Anterior cingulate cortex (tissue), 58 donors: ENCODE measurements at places on chromosomes 4 and X.

DNA sequence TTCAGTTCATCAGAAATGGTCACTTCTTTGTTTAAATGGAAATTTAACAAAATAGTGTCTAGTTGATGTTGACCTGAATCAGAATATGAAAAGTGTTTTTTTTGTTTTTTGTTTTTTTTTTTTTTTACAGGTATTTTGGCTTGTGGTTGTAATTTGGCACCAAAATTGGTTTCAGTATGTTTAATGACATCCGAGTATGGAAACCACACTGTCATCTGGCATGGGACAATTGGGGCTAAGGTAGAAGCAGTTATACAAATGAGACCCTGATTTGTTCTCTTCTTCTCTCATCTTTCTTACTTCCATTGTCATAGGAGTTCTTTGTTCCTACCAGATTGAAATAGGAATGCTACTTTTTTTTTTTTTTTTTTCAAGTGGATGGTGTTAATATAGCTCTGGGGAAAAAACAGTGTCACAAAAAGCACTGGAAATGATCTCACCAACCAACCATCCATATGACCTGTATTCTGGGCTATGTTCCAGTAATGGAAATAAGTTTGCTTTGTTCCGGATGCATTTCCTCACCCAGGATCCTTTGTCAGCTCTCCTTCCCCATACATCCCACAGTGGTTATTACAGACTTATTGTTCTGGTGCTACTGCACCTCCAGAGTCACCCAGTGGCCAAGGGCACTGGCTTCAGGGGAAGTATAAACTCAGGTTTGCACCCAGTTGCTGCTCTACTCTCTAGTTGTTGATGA lies 95.8 kb downstream of the ATXN3L start:
- no peak for DNase-seq

DNA sequence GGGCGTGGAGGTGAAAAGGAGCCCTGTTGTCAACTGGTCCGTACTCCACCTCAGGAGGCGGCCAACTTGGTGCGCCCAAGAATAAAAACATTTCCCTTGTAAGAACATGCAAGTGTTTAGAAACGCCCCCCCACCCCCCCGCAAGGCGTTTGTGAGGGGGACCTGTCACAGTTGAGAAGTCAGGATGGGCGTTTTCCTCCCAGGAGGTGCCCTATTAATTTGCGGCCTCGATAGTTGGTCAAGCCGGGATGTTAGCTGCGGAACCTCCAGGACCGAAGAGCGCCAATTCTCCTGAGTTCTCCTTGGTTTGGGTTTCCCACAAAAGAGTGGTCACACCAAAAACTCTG lies 651 bp upstream of the SAP30 start:
- DNase-seq = peak; percentile 49

DNA sequence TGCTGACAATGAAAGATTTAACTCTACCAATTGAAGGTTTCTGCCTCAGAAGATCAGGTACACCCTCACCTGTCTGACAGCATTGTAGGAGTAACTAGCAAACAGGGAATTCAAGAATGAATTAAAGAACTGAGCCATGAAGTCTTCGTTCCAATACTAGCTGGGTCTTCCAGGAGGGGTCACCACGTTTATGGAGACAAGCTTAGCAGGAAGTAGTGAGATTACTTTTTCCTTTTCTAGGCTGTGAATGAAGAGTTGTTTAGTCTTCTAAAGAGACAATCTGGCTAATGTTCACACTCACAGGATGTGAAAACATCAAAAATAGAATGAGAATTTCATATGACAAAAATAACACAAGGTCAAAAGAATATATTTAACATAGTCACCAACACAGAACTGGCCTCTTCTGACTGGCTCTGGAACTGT lies 54.9 kb downstream of the REELD1 start:
- no peak for DNase-seq

- DNase-seq = no peak
Observed at GRCh38 chrX:9745417-9746115, 20.1 kb downstream of the GPR143 start.

DNA sequence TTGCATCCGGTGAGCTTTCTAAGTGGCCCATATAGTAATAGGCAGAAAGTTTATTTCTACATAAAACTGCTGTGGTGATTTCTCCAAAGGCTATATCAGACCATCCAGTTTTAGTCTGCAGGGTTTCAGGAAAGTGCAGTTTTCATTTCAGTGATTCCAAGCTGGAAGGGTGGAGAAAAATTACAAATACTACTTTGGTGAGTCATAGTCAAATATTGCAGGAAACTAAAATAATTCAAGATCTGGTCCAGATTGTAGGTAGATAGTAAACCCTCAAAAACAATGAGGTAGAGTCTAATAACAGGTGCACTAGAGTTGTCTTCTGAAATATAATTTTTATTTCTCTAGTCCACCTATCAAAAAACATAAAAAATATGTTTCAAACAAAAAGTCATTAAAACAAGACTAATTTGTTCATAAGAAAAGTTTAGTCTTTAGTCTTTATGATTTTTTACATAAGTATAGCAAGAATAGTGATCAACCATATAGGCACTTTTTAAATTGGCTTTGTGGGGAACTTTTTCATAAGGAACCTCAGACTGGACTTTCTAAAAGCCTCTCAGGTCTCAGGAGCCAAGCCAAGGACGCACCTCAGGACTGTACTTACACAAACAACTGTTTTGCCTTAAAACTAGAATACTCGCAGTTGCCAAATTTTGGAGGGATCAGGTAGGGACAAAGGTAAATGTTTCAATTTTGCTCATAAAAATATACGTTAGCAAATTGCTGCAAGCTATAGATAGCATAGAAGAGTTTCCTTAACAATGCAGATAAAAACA lies 101.8 kb upstream of the TLR3 start:
- no peak for DNase-seq

GRCh38 chr4:52566136-52567031 lies 92.7 kb downstream of the USP46 start:
- DNase-seq = no peak

- peak; percentile 23 for DNase-seq
Observed at GRCh38 chrX:49879656-49880277, 483 bp downstream of the USP27X start.

DNA sequence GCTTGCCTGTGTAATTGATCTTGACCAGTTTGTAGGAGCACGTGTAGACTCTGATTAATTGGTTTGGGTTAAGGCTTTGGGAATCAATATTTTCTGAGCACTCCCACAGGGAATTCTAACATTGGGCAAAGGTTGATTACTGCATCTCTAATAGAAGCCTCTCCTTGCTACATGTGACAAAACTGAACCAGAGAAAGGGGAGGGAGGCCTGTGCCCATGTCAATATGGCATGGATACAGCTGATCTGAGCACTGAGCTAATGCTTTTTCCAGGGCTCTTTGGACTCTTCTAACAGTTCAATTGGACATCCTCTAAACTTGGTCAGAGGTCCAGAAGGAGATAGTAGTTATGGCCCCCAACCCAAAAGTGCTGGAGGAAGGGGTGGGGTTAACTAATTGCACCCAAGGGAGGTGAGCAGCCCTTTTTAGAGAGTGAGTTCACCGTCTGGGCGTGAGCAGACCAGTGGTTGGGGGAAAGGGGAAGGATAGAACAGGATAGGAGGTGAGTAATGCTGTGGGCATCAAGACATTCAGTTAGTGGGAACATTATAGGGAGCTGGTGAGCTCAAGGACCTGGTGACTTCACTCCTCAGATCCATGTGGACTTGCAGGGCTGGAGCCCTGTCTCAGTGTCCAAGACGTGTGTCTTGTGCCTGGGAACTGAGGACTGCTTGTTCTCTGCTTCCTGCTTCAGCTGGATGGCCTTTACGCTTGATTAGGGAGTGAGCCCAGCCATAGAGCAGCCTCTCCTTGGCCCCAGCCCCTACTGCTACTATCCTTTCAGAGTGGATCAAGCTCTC lies 22.8 kb downstream of the MSN start:
- DNase-seq = no peak

DNA sequence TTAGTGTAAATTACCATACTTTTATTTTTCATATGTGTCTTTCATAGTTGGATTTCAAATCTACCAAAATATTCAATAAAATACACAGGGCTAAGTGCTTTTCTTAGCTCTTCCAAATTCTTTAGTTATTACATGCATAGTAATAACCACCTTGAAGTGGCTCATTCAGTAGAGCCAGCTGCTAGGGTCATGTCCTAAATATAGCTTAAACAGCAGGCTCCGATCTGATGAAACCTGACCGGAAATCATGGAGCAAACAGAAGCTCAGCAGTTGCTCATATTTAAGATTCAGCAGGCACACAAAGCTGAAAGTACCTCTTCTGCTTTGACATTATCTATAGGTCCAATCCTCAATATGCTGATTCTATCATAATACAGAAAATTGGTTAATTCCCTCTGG lies 1470.4 kb downstream of the ADGRL3 start:
- no peak for DNase-seq

DNA sequence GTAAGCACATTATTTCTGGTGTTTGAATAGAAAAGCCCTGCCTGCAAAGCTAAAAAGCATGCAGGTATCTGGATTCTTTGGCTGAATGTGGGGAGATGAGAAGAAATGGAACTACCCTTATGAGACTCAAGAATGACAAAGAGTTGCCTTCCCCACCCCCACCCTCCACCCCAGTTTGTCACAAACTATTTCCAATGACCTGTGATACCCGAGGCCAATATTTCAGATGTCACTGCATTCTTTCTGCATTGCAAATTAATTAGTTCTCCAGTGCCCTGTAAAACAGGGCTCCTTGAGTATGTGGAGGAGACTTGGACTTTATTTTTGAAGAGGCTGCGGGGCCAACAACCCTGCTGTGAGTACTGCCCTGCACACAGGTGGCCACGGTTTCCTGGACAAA lies 116.4 kb downstream of the ZNF827 start:
- DNase-seq = no peak

DNA sequence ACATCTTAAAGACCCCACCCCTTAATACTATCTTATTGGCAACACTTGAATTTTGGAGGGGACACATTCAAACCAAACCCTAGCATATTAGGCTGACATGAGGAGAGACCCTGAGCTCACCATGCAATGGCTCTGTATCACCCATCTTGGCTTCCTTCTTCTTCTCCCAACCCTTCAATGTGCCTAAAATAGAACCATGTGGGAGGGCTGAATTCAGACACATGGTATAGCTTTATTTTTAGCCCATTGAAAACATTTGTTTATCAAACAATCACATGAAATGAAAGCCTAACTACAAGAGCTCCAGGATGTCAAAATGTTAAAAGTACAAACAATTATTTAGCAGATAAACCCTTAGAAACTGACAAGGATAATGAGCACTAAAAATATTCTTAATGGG lies 81.6 kb downstream of the RASL11B start:
- DNase-seq = no peak

DNA sequence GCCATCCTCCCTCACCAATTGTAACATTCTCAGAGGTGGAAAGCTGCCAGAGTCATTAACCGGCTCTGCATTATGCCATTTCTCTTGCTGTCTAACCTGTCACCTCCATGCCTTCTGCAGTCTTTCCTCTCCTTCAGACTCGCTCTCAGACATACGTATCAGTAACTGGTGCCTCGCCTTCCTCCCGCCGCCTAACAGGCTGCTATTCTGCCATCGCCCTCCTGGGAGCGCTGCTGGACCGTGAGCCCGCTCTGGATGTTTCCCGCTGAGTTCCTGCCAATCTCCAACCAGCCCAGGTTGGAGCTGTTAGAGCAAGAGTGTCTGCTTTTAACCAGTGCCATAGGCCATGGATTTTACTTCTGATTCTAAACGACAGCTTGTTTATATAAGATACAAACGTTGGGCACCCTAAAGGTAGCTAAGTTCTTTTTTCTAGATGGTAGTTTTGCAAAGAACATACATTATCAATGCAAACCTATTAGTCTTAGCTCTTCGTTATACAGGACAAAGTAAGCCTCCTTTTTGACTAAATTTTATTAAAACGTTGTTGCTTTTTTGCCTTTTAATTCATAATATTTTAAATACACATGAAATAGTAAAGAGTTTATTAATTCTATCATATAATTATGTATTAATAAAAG lies 59.5 kb upstream of the NEIL3 start:
- DNase-seq = peak; percentile 17

DNA sequence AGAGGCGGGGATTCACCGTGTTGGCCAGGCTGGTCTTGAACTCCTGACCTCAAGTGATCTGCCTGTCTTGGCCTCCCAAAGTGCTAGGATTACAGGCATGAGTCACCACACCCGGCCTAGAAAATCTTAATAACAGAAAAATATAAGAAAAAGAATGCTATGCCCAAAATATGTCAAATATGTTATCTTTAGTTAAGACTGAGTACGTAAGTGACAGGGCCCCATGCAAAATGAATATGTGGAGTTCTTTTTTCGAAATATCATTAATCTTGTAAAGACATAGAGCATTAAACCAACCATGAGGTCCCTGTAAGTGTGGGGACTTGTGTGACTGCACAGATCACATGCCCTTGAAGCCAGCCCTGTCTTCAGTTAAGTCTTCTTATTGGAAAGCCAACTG lies 8.9 kb upstream of the ZNF518B start:
- no peak for DNase-seq

- DNase-seq = no peak
Observed at GRCh38 chr4:150962245-150962644, 52.8 kb downstream of the LRBA start.

GRCh38 chrX:111098874-111099273 lies 2.9 kb downstream of the PAK3 start:
- DNase-seq = no peak

DNA sequence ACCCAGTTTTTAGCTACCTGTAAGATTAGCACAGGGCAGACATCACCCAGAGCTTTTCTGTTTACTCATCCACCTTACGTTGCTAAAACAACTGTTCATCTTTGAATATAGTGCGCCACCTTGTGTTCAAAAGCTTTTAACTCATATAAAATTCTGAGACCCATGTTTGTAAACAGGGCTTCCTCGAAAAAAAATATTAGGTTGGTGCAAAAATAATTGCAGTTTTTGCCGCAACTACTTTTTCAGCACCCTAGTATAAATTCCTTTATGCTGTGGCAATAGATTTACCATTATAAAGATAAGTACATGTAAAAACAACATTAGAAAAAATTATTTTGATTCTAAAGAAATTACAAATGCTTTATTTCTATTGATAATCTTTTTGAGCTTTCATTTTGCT lies 147.9 kb downstream of the LRBA start:
- no peak for DNase-seq
